ENCODE measurements at places on chromosomes 2 and 18.

- no peak for DNase-seq
Observed at GRCh38 chr2:222232839-222233238, 66.0 kb downstream of the PAX3 start.

DNA sequence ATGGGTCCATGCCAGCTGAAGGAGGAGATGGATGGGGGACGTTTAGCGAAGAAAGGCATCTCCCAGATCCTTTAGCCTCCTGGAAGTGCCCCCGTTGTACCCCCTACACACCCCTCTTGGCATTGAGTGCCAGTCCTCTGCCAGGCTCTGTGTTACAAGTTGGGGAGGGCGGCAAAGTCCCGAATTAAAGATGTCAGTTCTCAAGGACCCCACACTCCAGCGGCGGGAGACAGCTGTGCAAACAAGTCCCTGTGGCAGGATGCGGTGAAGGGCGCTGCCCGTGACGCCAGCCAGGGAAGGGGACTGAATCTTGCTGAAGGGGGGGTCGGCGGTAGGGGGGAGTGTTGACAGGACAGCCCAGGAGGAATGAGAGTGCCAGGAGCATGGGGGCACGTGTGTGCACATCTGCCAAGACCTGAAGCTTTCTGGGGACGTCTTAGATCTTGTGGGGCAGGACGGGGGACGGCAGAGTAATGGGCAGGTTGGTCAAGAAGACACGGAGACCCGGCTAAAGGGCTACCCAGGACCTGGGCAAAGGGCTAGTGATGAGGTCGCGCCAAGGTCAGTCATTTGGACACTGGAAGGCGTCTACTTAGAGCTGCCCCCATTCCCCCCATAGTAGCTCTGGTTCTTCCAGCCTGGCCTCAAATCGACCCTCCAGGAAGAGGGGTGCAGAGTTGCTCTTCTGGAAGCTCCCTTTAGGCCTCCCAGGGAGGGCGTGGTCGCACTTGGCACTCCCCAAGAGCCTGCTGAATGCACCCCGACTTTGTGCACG, 2.8 kb upstream of the CTDSP1 start:
- peak; percentile 69 for DNase-seq

DNA sequence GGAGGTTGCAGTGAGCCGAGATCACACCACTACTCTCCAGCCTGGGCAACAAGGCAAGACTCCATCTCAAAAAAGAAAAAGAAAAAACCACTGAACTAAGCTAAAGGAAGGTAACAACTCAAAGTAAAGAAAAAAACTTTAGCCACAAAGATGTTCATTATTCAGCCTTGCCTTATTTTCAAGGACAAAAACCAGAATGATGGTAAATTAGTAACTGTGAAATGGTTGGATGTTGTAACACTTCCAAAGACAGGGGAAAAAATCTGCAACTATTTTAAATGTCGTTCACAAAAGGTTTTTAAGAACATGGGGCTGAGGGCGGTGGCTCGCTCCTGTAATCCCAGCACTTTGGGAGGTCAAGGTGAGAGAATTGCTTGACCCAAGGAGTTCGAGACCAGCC, 10.1 kb downstream of the ADAM17 start:
- no peak for DNase-seq

GRCh38 chr18:52311331-52311730, 28.7 kb upstream of the DCC start:
- DNase-seq = no peak

DNA sequence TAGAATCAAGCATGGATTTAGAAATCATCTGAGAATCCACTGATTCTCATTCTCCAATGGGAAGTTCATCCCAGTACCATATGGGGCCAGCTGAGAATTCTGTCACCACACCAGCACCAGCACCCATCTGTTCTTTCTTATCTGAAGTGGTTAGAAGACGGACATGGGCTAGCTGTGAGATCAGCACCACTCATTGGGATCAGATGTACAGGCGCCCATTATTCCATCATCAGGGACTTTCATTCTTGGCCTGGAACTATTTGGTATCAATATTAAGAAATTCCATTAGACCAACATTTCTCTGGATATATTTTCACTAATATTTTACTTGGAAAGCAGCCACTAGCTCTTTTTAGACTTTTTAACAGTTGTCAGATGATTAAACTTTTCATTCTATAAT, 185.9 kb upstream of the LINC00305 start:
- DNase-seq = no peak

GRCh38 chr2:97868986-97869721, 126.6 kb downstream of the TMEM131 start:
- DNase-seq = peak; percentile 88

- DNase-seq = peak; percentile 72
Observed at GRCh38 chr2:12456293-12457106, 260.2 kb upstream of the TRIB2 start.

DNA sequence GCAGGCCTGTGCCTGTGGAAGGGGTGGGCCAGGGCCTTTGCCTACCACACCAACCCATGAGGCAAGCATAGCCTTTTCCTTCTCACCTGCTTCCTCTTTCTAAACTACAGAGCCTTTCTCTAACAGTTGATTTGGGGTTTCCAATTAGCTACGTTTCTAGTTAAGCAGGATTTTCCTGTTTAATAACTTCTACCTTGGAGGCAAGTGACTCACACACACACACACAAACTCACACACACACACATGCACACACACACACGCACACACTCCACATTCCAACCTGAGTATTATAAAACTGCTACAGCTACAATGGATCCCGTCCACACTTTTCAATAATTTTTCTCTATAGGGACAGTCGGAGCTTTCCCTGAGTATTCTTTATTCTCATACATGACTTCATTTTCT, 84.9 kb downstream of the SOX11 start:
- DNase-seq = no peak

DNA sequence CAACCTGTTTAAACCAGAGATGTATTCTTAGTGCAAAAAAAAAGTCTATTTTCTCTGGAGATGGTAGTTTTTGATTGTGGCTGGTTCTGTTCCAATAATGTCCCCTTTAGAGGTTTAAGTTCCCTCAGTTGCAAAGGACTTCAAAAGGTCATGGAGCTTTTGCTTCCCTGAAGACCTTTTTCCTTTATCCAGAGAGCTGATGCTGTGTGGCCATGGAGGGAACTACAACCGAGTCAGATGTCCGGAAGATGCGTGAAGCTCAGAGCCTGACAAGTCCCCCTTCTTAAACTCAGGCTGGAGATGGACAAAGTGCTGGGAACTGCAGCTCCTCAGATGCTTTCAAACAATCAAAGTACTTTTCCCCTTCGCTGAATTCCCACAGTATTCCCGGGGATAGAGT, 176.1 kb downstream of the TMEM18 start:
- DNase-seq = peak; percentile 9

GRCh38 chr2:20103530-20103929, 52.1 kb upstream of the LAPTM4A start:
- DNase-seq = peak; percentile 63

GRCh38 chr2:176163672-176164056, 6.6 kb downstream of the HOXD3 start:
- DNase-seq = no peak

- no peak for DNase-seq
Observed at GRCh38 chr2:208371634-208371935, 35.0 kb upstream of the PTH2R start.

GRCh38 chr2:207320381-207321159, 154.8 kb upstream of the KLF7 start:
- no peak for DNase-seq

- DNase-seq = no peak
Observed at GRCh38 chr18:27040796-27041195, 144.3 kb downstream of the CHST9 start.

DNA sequence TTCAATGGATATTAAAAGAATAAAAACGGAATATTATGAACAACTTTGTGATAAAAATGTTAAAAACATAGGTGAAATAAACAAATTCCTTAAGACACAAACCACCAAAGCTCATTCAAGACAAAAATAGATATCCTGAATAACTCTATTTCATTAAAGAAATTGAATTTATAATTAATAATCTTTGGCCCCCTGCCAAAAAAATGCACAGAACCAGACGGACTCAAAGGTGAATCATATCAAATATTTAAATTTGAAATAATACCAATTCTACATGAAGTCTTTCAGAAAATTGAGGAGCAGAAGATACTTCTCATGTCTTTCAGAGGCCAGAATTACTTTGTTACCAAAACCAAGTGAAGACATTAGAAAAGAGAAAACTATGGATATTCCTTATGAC, 128.3 kb upstream of the KLHL29 start:
- no peak for DNase-seq

- DNase-seq = no peak
Observed at GRCh38 chr2:138441916-138442315, 59.7 kb upstream of the SPOPL start.

GRCh38 chr18:28736223-28736622, 559.3 kb upstream of the CDH2 start:
- DNase-seq = no peak

GRCh38 chr2:79966369-79966768, 338.2 kb downstream of the LRRTM1 start:
- no peak for DNase-seq

GRCh38 chr2:148983896-148984295, 54.6 kb upstream of the LYPD6B start:
- DNase-seq = no peak

GRCh38 chr2:168480825-168481585, 24.9 kb downstream of the CERS6 start:
- no peak for DNase-seq

DNA sequence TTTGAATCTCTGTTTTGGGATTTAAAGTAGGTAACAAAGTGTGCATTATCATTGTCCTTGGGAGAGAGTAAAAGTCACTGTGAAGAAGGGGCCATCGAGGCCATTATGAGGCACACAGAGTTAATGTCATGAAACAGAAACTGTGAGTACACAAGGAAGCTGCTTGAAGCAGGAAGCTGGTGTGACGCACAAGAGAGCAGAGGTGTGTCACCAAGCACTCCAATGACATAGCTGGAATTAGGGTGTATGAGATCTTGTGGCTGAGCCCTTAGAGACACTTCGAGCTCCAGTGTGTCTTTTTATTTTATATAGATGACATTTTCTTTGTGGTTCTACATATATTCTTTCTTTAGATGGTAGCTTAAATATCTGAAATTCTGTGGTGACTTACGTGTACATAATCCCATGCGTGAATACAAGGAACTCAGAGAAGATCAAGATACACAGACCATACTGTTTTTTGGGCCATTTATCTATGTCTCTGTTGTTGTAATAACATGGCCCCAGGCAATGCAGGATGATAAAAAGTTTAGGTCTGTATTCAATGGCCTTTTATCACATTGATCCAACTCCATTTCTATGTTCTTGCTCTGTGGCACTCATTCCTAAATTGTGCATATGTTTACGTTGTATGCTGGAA, 164.7 kb upstream of the FAM98A start:
- peak; percentile 23 for DNase-seq

All from RKO (cell line).